ENCODE measurements at places on chromosomes 2 and 18. TPM values are rescaled to one million over a fixed set of nuclear protein-coding genes. Genes with fewer than 3 reads are reported as not detected.

The PLA2R1 gene
- 0.51 TPM for total RNA-seq

The GYPC gene
- 82.0 TPM for total RNA-seq

The RND3 gene
- 11.0 TPM for total RNA-seq

The OSBPL1A gene
- 227 TPM for total RNA-seq

The KCNG2 gene
- total RNA-seq: not detected

The KIF5C gene
- total RNA-seq: 0.51 TPM

The MGAT4A gene
- total RNA-seq: 13.7 TPM

The DOK6 gene
- total RNA-seq: 0.17 TPM

DNA sequence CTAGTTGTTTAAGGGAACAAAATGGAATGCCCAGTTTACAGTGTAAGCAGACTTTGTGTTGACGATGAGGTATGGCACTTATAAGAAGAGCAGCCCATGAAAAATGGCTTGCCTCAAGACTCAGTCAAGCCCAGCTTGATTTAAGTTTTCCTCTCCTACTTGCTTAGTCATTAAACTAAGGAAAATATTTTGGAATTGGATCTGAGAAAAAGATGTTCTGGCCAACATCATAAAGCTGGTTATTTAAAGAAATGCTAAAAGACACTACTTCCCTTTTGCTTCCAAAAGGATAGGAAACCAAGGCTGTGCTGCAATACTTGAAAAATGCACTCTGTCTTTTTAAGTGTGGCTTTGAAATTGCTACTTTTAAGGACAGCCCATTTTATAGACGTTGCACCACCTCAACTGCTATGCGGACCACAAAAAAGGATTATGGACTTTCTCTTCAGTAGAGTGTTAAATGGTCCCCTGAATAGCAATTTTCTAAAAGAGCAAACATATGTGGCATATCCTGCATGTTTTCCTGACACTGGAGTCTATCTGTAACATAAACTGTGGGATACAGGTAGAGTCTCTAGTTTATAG lies 32.1 kb downstream of the CCDC141 start:
- H3K4me3 ChIP-seq: no peak overlapping the region
- H3K27me3 ChIP-seq: no peaks in the 10 kb centered on the region
- no peak overlapping the region for H3K27ac ChIP-seq
- DNase-seq: no peak
- no peaks in the 10 kb centered on the region for H3K36me3 ChIP-seq

GRCh38 chr2:84832772-84833461 lies 48.0 kb downstream of the TRABD2A start:
- no peak for DNase-seq
- no peaks in the 10 kb centered on the region for H3K27me3 ChIP-seq
- no peaks in the 10 kb centered on the region for H3K4me1 ChIP-seq
- no peak overlapping the region for H3K4me3 ChIP-seq

DNA sequence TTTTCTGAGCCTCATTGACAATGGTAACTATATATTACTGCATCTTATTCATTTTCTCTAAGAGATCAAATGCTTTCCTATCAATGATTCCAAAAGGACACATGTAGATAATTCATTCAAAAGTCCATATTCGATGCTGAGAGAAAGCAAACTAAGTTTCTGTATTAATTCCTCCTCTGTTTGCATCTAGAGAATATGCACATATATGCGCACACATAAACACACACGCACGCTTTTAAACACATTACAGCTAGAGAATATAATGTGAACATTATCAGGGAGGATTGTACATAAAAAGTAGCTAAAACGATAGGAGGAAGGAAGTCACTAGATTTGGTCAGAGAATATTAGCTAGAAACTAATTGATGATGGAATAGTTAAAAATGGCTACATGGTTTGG lies 379.0 kb upstream of the NETO1 start:
- H3K4me1 ChIP-seq: no peaks in the 10 kb centered on the region
- no peak overlapping the region for H3K4me3 ChIP-seq
- DNase-seq: no peak
- no peaks in the 10 kb centered on the region for H3K27me3 ChIP-seq

- no peak overlapping the region for H3K27ac ChIP-seq
- H3K27me3 ChIP-seq: no peaks in the 10 kb centered on the region
- H3K36me3 ChIP-seq: no peaks in the 10 kb centered on the region
- no peak overlapping the region for H3K4me3 ChIP-seq
- peaks cover 8% of the 10 kb centered on the region for H3K4me1 ChIP-seq
Observed at GRCh38 chr2:230875347-230876315, 10.9 kb downstream of the ITM2C start.

DNA sequence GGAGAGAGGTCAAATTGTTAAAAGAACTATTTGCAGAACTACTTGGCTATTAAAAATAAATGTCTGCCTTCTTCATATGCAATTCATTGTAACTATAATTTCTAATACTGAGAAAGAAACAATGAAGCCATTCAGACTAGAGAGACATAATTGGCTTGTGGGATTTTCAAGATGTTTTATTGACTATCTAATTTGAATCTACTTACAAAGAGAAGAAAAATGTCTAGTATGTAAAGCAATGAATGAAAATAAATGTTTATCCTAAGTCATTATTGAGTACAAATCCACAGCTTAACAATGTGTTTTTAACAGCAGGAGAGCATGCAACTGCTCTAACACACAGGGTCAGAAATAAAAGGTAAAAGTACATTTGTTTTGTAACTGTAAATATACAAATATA lies 19.2 kb downstream of the RMP24 start:
- H3K27ac ChIP-seq: no peak overlapping the region
- DNase-seq: no peak
- H3K4me3 ChIP-seq: no peak overlapping the region
- H3K36me3 ChIP-seq: peaks cover 10% of the 10 kb centered on the region

- H3K4me3 ChIP-seq: no peak overlapping the region
- DNase-seq: no peak
- no peaks in the 10 kb centered on the region for H3K4me1 ChIP-seq
- H3K27me3 ChIP-seq: no peaks in the 10 kb centered on the region
Observed at GRCh38 chr2:188203776-188204175, 87.9 kb upstream of the GULP1 start.

- peak; percentile 63 for DNase-seq
- H3K4me3 ChIP-seq: no peak overlapping the region
- no peaks in the 10 kb centered on the region for H3K36me3 ChIP-seq
Observed at GRCh38 chr2:231648579-231649174, 56.0 kb downstream of the TEX44 start.

- H3K27me3 ChIP-seq: no peaks in the 10 kb centered on the region
- no peaks in the 10 kb centered on the region for H3K4me1 ChIP-seq
- no peak overlapping the region for H3K4me3 ChIP-seq
- no peak for DNase-seq
- no peak overlapping the region for H3K27ac ChIP-seq
Observed at GRCh38 chr2:140593132-140593531, 1537.7 kb downstream of the LRP1B start.

GRCh38 chr2:34570266-34570872 lies 971.3 kb upstream of the FAM98A start:
- no peaks in the 10 kb centered on the region for H3K36me3 ChIP-seq
- H3K4me1 ChIP-seq: no peaks in the 10 kb centered on the region
- no peaks in the 10 kb centered on the region for H3K27me3 ChIP-seq
- H3K4me3 ChIP-seq: no peak overlapping the region

- no peaks in the 10 kb centered on the region for H3K27me3 ChIP-seq
- no peak overlapping the region for H3K4me3 ChIP-seq
- H3K27ac ChIP-seq: no peak overlapping the region
- H3K36me3 ChIP-seq: no peaks in the 10 kb centered on the region
- DNase-seq: no peak
Observed at GRCh38 chr2:235730115-235730514, 236.3 kb downstream of the AGAP1 start.

- H3K4me3 ChIP-seq: no peak overlapping the region
- DNase-seq: no peak
- peaks cover 13% of the 10 kb centered on the region for H3K4me1 ChIP-seq
- H3K27me3 ChIP-seq: no peaks in the 10 kb centered on the region
- no peaks in the 10 kb centered on the region for H3K36me3 ChIP-seq
Observed at GRCh38 chr2:11508279-11508678, 25.6 kb upstream of the GREB1 start.

DNA sequence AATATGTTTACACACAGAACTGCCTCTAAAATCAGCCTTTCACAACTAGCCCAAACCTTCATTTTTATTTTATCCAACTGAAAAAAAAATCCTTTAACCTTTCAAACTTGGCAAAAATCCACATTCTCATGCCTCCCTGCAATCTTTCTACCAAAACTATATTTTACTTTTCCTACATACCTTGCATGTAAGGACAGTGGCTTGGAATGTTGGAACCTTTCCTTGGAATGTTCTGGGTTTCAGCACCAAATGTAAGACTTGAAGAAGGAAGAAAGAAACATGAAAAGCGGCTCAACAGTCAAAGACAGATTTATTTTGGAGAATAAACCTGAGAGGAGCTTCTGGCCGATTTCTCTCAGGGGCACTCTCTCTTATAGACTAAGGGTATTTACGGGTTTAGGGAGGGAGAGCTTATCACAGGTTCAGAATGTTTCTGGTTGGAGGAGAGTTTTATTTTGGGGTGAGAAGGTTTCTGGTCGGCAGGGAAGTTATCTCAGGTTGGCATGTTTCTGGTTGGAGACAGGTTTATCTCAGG lies 79.7 kb downstream of the RRM2 start:
- H3K27me3 ChIP-seq: no peaks in the 10 kb centered on the region
- H3K27ac ChIP-seq: no peak overlapping the region
- H3K4me3 ChIP-seq: no peak overlapping the region
- no peak for DNase-seq
- no peaks in the 10 kb centered on the region for H3K36me3 ChIP-seq

DNA sequence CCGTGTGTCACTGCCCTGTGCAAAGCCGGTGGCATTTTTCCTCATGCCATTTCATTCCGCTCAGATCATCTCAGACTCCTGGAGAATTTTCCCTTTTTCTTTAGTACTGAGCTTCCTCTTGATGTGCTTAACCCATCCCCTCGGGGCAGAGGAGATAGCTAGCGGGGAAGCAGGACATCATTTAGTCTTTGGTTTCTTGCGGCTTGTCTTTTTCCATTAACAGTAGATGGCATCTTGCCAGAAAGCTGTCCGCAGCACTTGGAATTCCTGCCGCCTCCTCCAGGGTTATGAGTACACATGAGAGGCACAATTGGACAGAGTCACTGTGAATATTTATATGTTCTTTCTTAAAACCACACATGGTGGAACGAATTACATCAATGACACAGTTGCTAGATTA lies 226.6 kb downstream of the ALPK2 start:
- no peaks in the 10 kb centered on the region for H3K36me3 ChIP-seq
- no peak overlapping the region for H3K27ac ChIP-seq
- H3K4me1 ChIP-seq: no peaks in the 10 kb centered on the region
- DNase-seq: no peak
- no peaks in the 10 kb centered on the region for H3K27me3 ChIP-seq
- H3K4me3 ChIP-seq: no peak overlapping the region

GRCh38 chr2:41870265-41870585 lies 177.6 kb upstream of the PKDCC start:
- H3K27me3 ChIP-seq: no peaks in the 10 kb centered on the region
- no peak overlapping the region for H3K4me3 ChIP-seq
- DNase-seq: no peak
- no peaks in the 10 kb centered on the region for H3K36me3 ChIP-seq
- peaks cover 11% of the 10 kb centered on the region for H3K4me1 ChIP-seq

- H3K36me3 ChIP-seq: no peaks in the 10 kb centered on the region
- H3K4me3 ChIP-seq: no peak overlapping the region
- DNase-seq: no peak
- H3K4me1 ChIP-seq: no peaks in the 10 kb centered on the region
- H3K27ac ChIP-seq: no peak overlapping the region
Observed at GRCh38 chr2:174666312-174666711, 68.7 kb upstream of the WIPF1 start.

DNA sequence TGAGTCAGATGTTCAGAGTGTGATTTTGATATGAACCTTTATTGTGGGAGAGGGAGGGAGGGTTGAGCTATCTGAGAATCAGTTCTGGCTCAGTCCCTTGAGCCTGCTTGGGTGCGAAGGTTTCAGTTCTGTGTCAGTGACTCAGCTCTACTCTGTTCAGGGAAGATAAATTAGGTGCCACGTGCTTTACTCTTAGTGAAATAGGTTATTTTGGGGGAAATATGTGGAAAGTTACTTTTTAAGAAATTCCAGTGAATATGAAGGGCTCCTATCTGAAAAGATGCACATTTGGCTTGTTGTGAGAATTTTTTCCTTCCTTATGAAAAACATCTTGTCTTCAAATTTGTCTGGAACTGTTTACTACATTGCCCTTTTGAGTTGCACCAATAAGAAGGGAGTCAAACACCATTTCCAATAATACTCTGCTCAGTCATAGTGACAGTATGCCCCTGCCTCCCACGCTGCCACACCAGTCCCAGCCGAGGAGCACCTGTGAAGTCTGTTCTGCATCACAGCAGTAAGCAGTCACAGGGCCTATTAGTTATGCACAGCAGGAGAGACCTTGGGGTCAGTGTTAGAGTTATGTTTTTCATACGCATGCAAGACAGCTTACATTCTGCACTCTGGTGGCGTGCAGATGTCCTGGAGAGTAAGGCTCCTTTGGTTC lies 32.8 kb upstream of the DNAH7 start:
- DNase-seq: no peak
- no peaks in the 10 kb centered on the region for H3K4me1 ChIP-seq
- no peak overlapping the region for H3K4me3 ChIP-seq
- no peaks in the 10 kb centered on the region for H3K36me3 ChIP-seq
- no peaks in the 10 kb centered on the region for H3K27me3 ChIP-seq
- no peak overlapping the region for H3K27ac ChIP-seq
